ENCODE measurements at places on chromosomes 7 and 10. TPM values are rescaled to one million over a fixed set of nuclear protein-coding genes. Genes with fewer than 3 reads are reported as not detected.

- no peak for DNase-seq
Measured at GRCh38 chr7:151511946-151512345, 7.7 kb downstream of the RHEB start.

OR2A42 gene
- total RNA-seq: not detected

CTAGE8 gene
- total RNA-seq: not detected

GRCh38 chr7:105352018-105352612 lies 36.6 kb downstream of the SRPK2 start:
- peak; percentile 69 for DNase-seq

MYO1G gene
- 0.26 TPM for total RNA-seq

GDF2 gene
- not detected for total RNA-seq

DNA sequence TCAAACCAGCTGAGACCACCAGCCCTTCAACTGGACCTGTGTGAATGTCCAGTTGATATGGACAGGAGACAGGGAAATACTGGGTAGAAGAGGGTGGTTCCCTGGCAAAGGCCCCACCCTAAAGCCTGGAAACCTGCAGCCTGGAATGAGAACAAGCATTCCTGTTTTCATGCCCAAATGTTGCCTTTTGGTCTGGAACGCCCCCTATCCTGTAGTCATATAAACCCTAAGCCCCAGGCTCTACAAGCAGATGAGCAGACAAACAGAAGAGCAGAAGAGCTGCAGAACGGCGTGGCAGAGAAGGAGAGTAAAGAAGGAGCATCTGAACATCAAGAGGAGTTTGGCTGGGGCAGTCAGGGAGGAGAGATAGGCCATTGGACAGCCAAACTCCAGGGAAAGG lies 38.4 kb downstream of the SYPL1 start:
- DNase-seq: no peak

CRTAC1 gene
- 2.6 TPM for total RNA-seq

DNA sequence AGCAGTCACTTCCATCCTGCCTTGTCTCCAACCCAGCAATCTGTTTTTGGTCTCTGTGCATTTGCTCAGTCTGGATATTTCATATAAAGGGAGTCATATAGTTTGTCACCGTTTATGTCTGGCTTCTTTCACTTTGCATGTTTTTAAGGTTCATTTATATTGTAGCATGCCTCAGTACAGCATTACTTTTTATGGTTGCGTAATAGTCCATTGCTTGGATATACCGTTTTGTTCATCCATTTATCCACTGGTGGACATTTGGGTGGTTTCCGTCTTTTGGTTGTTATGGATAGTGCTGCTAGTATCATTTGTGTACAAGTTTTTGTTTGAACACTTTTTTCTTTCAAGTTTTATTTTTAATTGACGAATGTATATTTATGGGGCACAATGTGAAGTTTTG lies 18.2 kb downstream of the TBC1D12 start:
- DNase-seq: no peak

GRCh38 chr7:44156453-44157010 lies 15.4 kb upstream of the MYL7 start:
- no peak for DNase-seq

- DNase-seq: no peak
Measured at GRCh38 chr10:108410236-108410635, 1245.7 kb upstream of the SORCS1 start.

DNA sequence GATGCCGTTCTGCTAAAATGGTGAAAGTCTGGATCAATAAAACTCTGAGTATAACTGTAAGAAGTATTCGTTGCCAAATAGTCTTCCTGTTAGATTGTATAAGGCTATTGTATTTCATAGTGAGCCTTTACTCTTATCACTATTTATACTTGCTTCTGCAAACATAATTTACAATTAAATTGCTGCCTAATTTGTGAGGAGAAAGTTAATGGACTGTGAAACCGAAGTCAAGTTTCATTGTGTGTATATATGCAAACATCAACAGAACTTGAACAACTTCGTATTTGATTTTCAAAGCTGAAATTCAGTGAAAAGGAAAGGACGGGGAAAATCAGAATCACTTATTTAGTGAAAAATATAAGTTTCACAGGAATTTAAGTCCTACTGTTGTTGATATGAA lies 135.9 kb upstream of the CCDC6 start:
- no peak for DNase-seq

DNA sequence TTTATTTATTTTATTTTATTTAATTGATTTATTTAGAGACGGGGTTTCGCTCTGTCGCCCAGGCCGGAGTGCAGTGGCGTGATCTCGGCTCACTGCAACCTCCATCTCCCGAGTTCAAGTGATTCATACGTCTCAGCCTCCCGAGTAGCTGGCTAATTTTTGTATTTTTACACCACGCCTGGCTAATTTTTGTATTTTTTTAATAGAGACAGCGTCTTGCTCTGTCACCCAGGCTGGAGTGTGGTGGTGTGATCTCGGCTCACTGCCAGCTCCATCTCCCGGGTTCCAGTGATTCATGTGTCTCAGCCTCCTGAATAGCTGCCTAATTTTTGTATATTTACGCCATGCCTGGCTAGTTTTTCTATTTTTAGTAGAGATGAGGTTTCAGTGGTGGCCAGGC lies 34.2 kb downstream of the AP5Z1 start:
- no peak for DNase-seq

TMEM130 gene
- not detected for total RNA-seq

GRCh38 chr7:138581065-138581464 lies 120.1 kb downstream of the SVOPL start:
- DNase-seq: no peak

DNA sequence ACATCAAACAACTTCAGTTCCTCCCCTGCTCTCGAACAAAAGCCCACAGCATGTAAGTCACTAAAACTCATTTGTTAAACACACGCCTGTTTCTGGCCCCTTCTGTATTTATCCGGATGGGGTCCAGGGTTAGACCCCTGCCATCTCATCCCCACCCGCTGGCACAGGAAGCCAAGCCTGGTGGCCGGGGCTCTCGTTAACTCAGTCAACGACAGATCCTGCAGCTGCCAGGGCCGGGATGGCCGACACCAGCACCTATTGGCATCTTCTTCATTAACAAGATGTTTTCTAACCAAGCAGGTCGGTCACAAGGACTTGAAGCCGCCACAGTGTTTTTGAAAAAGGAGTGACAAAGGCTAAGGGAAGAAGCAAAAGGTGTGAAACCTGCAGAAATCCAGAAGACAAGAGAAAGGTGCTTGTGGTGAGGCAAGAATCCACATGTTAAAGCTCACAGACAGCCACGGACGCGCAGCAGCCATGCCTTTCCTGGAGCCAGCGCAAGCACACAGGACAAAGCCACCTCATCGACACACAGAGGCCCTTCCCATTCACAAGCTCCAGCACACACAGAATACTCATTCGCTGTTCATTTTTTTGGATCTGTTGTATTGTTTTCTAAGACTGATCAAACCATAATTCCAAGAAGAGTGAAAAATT lies 202.7 kb downstream of the DIP2C start:
- DNase-seq: no peak
